ENCODE measurements at places on chromosomes 12 and 14.

- no peak for DNase-seq
These were observed 11.2 kb downstream of the PRPF39 start for GRCh38 chr14:45095143-45095542.

DNA sequence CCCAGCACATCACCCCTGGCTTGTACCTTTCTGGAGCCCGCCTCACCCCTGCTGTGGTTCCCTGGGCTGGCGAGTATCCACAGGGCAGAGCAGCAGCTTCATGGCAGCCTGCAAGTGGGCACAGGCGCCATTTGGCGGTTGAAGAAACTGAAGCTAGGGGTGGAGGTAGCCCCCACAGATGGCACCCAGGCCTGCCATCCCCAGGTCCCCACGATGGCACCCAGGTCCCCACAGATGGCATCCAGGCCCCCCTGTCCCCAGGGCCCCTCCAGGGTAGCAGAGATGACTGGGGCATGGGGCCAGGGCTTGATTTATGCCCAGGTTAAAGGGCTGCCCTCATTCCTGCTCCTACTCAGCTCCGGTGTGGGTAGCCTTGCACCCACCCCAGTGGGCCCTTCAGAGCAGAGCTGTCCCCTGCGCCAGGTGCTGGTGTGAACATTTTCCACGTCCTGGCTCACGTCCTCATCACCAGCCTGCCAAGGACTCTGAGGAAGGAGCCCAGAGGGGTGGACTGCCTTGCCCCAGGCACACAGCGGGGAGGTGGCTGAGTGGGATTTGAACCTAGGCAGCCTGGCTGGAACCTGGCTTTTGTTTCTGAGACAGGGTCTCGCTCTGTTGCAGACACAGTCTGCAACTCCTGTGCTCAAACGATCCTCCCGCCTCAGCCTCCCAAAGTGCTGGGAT is 8.7 kb downstream of the MMP17 start:
- DNase-seq = no peak

- no peak for DNase-seq
These were observed 56.8 kb downstream of the CDK17 start for GRCh38 chr12:96343347-96343954.

DNA sequence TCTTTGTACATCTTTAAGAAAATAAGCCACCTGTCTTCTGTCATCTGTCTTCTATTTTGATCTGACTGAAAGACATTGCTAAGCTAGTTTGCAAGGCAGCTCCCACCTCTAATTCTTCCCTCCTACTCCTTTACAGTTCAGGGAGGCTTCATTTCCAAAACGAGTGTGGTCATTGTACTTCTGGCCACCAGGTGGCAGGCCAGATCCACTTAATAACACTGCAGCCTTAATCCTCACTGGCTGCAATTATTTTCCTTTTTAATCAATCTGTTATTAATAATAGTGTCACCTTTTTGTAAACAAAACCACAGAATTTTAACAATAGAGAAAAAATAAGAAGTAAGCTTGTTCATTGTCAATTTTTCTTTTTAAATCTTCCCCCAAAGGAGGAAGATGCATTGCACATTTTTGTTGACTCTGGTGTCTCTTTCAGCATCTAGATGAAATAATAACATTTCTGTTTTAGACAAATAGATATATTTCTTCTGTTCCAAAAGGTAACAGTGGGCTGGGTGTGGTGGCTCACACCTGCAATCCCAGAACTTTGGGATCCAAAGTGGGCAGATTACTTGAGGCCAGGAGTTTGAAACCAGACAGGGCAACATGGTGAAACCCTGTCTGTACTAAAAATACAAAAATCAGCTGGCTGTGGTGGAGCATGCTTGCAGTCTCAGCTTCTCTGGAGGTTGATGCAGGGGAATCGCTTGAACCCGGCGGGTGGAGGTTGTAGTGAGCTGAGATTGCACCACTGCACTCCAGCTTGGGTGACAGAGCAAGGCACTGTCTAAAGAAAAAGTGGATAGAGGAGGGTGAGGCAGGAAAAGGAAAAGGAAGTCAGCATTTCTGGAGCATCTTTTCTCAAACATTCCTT is 23.3 kb downstream of the GABARAPL1 start:
- DNase-seq = peak; percentile 42

DNA sequence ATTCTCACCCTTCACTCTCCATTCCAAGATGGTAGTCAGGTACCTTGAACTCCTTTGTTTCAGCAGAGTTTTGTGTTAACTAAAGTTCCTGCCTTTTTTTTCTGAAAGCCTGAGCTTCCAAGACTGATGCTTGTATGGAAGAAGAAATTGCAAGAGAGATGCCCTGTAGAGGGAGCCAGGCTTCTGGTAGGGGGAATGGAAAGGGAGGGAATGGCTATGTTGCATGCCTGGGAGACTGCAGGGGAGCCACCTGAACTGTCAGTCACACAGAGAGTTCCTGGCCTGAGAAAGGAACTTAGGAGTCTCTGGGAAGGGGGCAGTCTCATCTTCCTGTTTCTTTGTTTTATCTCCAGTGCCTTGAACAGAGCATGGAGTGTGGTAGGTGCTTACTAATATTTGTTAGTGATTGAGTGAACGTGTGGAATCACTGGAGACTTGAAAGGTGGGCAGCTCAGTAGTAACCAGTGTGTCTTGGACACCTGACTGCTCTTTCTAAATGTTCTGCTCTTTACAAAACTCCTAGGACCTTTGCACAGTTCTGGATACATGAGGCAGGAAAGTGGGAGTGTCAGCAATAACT is 132.2 kb downstream of the ANO4 start:
- peak; percentile 30 for DNase-seq

DNA sequence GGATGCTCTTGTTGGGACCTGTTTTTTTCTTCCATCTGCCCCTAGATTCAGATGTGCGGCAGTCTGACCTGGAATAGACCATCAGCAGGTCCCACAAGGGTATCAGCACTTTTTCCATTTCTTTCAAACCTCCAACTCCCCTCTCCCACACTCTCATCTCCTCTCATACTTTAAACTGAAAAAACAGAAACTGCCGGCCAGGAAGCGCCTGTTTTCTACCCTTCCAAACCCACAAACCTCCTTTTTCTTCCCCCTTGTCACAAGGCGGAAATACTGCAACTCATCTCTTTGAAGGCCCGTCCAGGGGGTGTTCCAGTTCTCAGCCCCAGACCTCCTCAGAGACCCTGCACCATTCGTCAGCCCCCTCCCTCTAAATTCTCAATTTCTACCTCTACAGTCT is 62.5 kb upstream of the FKBP4 start:
- no peak for DNase-seq

DNA sequence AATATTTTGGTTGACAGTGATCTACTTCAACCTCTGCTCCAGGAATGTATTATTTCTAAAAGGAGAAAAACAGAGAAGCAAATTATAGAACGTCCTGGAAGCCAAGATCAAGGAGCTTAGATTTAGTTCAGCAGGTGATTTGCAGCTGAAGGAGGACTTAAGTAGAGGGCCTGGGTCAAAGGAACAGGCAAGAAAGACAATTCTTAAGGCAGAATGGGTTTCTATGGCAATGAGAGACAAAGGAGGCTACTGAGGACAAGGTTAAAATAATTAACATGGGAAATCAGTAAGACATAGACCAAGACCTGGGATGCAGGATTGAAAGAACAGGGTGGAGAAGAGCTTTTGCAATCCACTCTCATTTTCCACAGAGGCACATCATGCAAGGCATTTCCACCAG is 2.4 kb upstream of the SNW1 start:
- no peak for DNase-seq

GRCh38 chr12:43797561-43798217 is 8.4 kb downstream of the TWF1 start:
- DNase-seq = no peak

DNA sequence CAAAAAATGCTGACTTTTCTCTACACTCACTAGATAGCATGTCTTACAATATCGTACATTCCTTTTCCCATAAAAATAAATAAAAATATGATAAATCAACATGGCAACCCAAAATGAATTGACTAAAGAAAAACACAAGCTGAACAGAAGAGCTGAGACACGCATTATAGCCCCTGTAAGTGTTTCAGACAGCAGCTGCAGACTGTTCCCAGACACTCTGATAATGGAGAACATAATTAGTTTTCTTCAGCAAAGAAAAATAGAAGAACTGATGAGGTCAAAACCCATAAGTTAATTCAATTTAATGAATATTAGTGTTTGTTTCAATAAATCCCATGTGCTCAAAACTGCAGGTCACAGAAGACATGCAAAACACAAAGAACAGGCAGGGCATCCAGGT is 23.8 kb downstream of the ST8SIA1 start:
- no peak for DNase-seq

DNA sequence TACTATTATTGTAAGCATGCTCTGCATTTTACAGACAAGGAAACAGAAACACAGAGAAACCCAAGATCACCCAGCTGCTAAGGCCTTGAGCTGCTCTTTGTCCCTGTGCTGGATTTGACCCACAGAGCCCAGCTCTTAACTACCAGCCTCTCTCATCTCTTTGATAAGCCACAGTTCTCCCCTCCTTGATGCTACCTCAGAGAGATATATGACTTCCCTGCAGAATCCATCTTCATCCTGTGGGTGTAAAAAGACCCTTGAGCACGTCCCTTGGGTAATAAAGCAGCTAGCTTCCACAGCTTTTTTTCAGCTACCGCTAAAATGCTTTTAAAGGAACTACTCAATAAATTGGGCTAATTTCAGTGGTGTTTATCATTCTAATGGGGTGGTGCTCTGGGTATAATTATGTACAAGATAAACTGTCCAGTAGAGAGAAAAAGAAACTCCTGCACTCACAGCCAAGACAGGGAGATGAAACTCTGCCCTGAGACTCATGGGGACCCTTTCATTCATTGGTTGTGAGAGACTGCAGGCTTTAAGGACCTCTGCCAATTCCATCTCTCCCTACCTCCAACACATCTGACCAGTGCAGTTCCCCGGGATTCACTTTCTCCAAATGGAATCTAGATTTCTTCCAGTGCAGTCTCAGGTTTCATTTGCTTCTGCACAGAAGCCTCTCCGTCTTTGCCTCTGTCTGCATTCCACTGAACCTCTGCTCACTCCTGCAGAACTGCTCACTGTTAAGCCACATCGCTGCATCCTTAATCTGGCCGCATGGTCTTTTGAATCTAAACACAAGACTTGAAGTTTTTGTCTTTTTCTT is 24.7 kb upstream of the NTF3 start:
- no peak for DNase-seq

DNA sequence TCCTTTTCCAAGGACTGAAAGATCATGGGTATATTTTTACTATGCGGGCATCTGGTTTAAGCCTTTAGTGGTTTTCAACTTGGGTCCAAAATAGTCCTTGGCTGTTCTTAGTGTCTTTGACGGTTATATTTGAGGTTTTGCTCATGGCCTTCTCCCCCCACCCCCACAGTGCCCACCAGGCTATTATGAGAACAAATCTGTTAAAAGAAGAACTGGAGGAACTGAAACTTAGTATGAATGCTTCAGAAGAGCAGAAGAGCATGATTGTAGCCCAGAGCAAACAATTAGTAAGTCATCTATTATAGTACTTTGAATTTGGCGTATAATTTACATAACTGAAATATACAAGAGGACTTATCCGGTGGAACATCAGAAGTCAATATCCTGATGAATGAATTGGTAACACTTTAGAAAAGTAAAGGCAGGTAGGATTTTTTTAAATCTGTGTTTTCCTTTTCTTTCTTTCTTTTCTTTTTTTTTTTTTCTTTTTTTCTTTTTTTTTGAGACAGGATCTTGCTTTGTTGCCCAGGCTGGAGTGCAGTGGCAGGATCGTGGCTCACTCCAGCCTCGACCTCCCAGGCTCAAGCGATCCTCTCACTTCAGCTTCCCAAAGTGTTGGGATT is 71.8 kb upstream of the BCAT1 start:
- DNase-seq = no peak

GRCh38 chr12:132458846-132459641 is 30.9 kb upstream of the FBRSL1 start:
- no peak for DNase-seq

DNA sequence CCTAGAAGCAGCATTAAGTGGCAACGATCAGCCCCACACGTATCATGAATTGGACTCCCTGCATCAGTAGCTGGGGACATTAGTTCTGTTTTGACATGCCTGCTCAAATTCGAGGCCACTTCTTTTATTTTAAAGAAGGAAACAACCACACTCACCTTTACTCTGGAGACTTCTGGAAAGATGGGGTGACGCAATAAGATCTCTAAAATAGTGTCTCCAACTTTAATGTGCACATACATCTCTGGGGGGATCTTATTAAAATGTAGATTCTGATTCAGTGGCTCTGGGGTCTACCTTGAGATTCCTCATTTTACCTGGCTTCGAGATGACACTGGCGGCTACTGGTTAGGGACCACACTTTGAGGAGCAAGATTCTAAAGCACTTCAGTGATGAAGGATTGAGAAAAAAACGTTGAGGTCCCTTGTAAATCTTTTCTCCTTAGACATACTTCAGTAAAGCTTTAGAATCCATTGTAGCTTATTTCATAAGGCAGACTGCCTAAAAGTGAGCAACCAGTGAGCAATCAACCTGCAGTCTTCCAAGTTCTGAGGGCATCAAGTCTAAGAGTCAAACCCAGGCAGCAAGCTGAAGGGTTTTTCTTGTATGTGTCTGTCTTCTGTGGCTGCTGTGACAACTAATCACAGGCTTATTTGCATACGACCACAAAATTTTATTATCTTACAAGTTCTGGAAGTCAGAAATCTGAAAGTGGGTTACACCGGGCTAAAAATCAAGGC is 718.6 kb upstream of the TBX3 start:
- peak; percentile 4 for DNase-seq

GRCh38 chr12:132748319-132748718 is 13.3 kb downstream of the ANKLE2 start:
- DNase-seq = no peak

- DNase-seq = no peak
These were observed 37.8 kb downstream of the HELB start for GRCh38 chr12:66340131-66340530.

GRCh38 chr12:65827827-65828231 is 3.5 kb downstream of the HMGA2 start:
- no peak for DNase-seq

GRCh38 chr14:20434701-20435581 is 1.0 kb downstream of the KLHL33 start:
- peak; percentile 13 for DNase-seq

DNA sequence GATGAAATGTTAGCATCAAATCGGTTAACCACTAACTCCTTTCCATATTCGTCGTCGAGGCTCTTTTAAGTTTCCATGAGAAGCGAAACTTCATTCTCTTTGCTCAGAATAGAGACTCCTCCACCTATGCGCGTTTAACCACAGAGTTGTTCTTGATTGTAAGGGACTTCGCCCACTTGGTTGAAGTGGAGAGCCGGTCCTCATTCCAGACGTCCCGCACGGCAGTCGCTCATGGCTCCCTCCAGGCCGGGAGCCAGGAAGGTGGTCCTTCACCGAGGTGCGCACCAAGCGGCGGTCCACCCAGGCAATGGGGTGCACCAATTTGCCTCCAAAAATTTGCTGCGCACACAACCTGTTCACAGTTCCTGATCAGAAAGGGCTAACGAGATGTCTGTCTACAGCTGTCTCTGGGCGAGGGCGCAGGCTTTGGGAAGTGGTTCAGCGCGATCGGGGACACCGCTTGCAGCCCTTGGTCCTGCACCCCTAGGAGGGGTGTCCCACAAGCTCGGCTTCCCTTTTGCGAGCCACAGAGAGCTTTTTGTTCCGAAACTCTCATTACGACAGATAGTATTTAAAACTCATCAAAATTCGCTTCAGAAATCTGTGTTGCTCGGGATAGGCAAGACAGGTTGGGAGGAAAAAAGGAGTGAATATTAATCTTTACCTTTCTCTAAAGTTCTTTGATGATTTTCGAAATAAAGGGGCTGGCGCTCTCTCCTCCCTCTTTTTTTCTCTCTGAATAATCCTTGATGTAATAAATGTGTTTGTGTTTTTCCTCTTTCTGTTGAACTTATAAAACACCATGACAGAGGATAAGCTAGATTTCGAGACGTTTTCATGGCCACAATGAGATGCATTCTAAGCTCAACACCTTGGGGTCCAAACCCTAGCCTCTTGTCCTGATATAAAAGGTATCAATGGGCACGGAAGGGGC is 6.4 kb upstream of the ALX1 start:
- no peak for DNase-seq

GRCh38 chr14:70888681-70889175 is 18.5 kb upstream of the PCNX1 start:
- peak; percentile 76 for DNase-seq

Data from EL (cell line).